ENCODE measurements at places on chromosomes 7 and 10.

GRCh38 chr7:117248829-117249228, 74.0 kb downstream of the WNT2 start:
- DNase-seq = peak; percentile 34

DNA sequence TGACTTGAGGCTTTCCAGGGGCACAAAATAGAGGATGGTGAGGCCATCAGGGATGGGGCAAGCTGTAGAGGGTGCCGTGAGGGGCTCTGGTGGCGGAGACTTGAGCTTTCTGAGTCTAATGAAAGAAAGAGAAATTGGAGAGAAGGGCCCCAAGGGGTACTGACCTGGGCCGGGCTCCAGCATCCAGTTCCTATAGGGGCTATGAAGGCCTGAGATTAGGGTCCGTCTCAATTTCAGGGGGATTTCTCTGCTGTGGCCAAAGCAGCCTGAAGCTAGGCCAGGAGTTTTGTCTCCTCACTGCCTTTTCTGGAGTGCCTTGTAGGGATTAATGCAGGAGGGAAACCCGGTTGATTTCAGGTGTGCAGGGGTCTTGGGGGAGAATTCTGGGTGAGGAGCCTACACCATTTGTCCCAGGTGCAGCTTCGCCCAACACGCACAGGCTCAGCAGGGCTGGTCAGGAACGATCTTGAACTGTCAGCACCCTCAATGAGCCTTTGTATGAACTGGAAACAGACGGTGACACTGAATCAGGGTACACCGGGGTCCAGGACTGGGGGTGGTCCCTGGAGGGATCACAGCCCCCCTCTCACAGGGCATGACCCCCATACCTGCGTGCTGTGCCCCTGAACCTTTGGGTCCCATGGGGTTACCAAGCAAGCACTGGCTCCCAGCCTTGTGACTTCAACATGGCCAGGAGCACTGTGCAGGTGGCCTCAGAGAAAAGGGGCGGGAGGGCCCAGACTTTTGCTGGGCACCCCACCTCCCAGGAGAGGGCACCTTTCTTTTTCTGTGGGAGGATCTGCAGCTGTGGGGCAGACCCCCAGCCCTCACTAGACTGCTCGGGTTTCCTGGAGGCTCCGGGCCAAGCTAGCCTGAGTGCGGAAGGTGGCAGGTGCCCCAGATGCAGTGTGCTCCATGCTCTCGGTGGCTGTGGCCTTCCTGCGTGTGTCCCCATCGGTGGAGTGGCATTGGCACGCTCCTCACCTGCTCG, 122.9 kb upstream of the RET start:
- no peak for DNase-seq

GRCh38 chr7:38163671-38164070, 14.4 kb upstream of the STARD3NL start:
- DNase-seq = no peak

DNA sequence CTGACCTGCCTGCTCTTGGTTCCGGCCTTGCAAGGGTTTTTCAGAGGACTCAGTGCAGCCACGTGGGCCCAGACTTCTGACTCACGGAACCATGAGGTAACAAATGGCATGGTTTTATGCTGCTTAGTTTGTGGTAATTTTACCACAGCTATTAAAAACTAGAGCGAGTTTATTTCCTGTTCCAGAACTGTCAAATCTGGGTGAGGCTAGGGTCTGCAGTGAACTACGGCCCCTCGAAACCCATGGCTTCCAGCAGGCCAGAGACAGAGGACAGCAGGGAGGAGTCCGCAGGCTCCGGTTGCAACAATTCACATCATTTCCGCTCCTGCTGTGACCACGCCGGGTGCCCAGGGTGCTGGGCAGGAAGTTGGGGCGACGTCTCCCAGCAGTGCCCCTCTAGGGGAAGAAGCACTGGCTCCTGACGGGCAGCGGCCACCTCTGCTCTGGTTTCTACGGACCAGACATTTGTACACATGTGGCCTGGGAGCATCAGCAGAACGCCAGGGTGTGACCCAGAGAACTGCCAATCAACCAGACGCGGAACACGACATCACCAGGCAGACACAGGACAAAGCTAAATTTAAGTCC, 74.8 kb downstream of the ADARB2 start:
- DNase-seq = no peak

DNA sequence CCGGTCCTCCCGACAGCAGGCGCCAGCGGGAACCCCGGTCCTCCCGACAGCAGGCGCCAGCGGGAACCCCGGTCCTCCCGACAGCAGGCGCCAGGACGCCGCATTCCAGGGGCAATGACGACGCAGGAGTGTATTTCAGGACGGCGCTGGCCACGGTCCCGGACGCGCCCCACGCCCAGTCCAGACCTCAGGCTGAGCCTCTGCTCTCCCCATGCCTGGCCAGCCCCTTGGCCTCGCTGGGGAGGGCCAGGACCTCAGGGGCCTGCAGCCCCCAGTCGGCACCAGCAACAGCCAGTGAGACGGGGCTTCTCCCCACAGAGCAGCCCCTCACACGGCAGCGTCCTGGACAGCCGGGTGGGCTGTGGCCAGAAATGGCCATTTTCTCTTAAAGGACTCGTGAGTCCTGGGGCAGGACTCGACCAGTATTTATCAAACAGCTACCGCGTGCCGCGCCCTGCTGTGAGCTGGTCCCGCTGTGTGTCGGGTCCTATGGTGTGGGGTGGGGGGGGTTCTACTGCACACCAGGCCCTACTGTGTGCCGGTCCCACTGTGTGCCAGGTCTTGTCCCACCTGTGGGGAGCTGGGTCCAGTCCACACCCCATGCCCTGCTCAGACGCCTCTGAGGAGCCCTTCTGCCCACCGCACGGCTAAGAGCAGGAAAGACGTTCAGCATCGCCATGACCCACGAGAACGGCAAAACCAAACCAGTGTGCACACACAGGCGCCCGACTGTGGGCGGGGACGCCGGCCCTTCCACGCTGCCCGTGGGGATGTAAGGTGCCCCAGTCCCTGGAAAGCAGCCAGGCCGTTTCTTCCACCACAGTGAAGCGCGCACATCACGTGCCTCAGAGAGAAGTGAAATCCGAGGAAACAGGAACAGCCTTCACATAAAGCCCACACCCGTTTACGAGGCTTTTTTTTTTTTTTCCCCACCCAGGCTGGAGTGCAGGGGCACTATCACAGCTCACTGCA, 33.3 kb downstream of the GET4 start:
- peak; percentile 26 for DNase-seq

- DNase-seq = no peak
Observed at GRCh38 chr7:51154201-51154600, 162.4 kb downstream of the COBL start.

DNA sequence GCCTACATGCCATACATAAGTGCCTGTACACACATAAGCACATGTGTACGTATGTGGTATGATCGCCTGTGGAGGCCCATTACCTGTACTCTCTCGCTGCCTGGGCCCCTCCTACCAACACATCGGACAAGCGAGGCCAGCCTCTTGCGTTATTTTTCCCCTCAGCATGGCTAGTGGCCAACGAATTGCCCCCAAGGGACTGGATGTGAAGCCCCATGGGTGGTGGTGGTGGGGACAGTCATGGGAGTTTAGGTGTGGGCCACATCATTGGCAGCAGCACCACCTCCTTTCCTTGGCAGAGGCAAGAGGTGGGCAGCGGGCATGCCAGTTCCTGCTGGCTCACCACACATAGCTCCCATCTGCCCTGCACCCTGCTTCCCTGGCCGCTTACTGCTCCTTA, 10.0 kb downstream of the GRK5 start:
- no peak for DNase-seq

DNA sequence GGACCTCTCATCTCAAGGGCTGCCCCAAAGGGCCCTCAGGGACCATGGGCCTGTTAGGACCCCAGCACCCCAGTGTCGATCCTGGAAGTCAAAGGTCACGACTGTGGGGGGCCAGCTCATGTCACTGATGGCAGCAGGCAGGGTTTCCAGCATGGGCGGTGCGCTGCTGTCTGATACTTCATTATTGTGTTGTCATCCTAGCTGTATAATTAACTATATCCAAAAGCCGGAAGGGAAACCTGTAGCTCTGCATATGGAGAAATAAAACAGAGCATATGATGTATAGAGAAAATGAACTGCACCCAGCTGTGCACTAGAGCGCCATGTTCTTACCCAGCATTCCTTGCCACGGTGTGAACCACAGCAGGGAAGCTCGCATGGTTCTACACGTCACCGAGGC, 196.3 kb downstream of the EBF3 start:
- no peak for DNase-seq

- no peak for DNase-seq
Observed at GRCh38 chr7:145184956-145185355, 349.1 kb upstream of the TPK1 start.

- DNase-seq = peak; percentile 77
Observed at GRCh38 chr10:50410066-50410811, 158.9 kb upstream of the ASAH2 start.

DNA sequence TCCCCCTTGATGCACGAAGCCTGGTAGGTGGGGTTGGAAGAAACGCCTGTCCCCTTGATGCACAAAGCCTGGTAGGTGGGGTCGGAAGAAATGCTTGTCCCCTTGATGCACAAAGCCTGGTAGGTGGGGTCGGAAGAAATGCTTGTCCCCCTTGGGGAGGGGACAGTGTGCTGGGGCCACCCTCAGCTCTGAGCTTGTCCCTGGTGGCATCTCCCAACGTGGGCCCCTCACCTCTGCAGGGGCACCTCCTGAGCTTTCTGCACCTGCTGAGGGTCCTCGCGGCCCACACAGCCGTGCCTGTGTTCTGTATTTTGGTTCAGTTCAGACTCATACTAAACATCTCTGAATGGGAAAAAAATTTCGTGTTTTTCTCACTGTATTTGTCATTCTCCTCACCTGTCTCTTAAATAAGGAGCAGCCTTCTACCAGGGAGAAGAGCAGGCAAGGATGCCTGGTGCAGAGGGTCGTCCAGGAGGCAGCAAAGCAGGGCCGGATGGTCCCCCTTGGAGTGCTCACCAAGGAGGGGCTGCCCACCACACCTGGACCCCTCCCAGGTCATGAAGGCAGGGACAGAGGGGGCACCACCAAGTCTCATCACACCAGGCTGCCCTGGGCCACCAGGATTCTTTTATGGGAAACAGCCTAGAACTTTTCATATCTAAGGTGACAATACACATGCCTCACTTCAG, 24.7 kb downstream of the VIPR2 start:
- DNase-seq = no peak

GRCh38 chr7:39526666-39527065, 39.5 kb upstream of the YAE1 start:
- DNase-seq = no peak

GRCh38 chr10:66717231-66717981, 208.4 kb upstream of the LRRTM3 start:
- DNase-seq = no peak

DNA sequence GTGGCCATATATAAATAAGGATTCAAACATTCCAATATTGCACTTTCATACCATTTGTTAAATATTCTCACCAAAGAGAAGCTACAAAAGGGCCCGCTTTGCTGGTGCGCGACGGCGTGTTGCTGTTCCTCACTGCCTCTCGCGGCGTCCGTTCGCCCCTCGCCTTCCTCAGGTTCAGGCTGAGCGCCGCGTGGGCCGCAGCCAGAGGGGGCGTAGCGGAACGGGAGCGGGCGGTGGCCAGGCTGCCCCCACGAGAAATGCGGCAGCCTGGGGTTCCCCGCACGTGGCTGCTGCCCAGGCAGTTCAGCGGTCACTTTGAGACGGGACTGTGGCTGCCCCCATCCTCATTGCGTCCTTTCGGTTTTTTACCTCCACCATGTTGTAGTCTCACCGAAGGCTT, 67.3 kb upstream of the VWDE start:
- DNase-seq = no peak

- no peak for DNase-seq
Observed at GRCh38 chr7:70506434-70506833, 625.5 kb upstream of the GALNT17 start.

GRCh38 chr10:11170574-11170973, 152.9 kb downstream of the CELF2 start:
- DNase-seq = no peak

- DNase-seq = no peak
Observed at GRCh38 chr7:107494884-107495283, 25.0 kb downstream of the GPR22 start.

- peak; percentile 27 for DNase-seq
Observed at GRCh38 chr10:48306870-48307710, 613 bp downstream of the MAPK8 start.

- DNase-seq = no peak
Observed at GRCh38 chr10:86899132-86899531, 58.3 kb downstream of the MMRN2 start.

DNA sequence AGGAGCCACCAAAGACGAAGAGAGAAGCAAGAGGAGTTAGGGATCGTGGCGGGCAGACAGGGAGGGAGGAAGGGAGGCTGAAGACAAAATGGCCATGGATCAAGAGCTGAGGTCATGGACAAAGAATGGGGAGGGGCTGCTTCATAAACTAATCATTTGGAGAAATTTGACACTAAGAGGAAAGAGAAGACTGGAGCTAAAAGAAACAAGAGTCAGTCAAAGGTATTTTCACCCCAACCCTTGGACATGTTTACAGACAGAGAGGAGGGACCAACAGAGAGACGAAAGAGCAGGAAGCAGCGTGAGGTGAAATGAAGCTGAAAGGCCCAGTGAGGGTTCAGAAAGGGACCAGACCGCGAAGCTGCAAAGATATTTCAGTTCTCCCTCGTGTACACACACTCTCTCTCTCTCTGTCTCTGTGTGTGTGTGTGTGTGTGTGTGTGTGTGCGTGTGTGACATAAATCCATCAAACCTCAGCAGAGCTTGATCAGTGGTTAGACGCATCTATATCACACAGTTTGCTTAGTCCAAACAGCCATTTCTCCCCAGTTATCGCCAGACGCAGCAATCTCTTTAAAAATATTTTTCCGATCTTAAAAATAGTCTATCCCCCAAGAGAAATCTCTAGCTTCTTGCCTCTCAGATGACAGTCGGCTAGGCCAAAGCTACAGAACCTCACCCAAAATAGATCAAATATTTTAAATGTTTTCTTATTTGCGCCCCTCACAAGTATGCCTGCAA, 12.5 kb upstream of the CALD1 start:
- peak; percentile 54 for DNase-seq

DNA sequence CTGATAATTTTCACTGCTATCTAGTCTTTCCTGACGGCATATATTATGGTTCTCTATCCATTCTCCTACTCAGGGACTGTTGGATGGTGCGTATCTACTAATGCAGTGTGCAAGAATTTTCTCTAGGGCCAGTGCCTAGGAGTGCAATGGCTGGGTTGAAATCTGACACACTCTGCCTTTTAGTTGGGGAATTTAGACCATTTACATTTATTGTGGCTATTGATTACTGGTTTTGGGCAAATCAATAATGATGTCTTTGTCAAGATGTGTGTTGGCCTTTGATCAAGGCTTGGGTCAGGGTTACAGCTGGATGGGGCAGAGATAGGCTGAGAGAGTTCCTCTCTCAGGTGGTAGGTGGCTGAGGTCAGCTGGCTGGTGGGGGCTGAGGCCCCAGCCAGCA, 21.8 kb downstream of the NPTX2 start:
- DNase-seq = no peak

DNA sequence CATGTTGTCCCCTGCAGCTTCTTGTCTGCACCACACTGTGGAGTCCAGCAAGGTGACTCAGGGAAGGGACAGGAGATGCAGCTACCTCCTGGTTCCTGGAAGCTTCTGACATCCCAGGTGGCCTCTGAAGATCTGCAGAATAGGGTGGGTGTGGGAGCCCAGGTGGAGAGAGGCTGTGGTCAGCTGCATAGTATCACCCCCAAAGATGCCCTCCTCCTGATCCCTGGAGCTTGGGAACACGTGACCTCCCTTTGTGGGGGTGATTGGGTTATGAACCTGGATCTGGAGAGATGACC, 25.4 kb downstream of the CALML3 start:
- DNase-seq = no peak
